Hepatocyte (in vitro differentiated cells): ENCODE measurements at places on chromosomes 4 and X. TPM values are rescaled to one million over a fixed set of nuclear protein-coding genes. Genes with fewer than 3 reads are reported as not detected.

The ZNF630 gene
- 0.53 and 1.5 TPM in 2 replicates for polyA plus RNA-seq

The SERTM2 gene
- 1.6 and 3.8 TPM in 2 replicates for polyA plus RNA-seq

The PCDH10 gene
- 13.0 and 16.7 TPM in 2 replicates for polyA plus RNA-seq

The L1CAM gene
- 0.40 and 0.69 TPM in 2 replicates for polyA plus RNA-seq

The MAGEB10 gene
- not detected in 2 replicates for polyA plus RNA-seq

The EDA gene
- 4.7 and 8.2 TPM in 2 replicates for polyA plus RNA-seq

The ENPEP gene
- polyA plus RNA-seq = 2.4 and 3.7 TPM in 2 replicates

The F11 gene
- 7.1 and 8.1 TPM in 2 replicates for polyA plus RNA-seq

The F9 gene
- 1.5 and 2.8 TPM in 2 replicates for polyA plus RNA-seq

The MTMR1 gene
- polyA plus RNA-seq = 11.9 and 19.0 TPM in 2 replicates

The UGT2B10 gene
- polyA plus RNA-seq = 2.6 and 3.6 TPM in 2 replicates

The MAGEE2 gene
- polyA plus RNA-seq = not detected in 2 replicates

The ARSJ gene
- polyA plus RNA-seq = 7.6 and 11.3 TPM in 2 replicates

The PPARGC1A gene
- 4.2 and 6.7 TPM in 2 replicates for polyA plus RNA-seq

The CXCL10 gene
- 3.3 and 7.4 TPM in 2 replicates for polyA plus RNA-seq
